ENCODE measurements at places on chromosomes 4 and X.

- no peak for DNase-seq
Measured at GRCh38 chrX:39759526-39760224, 338.1 kb downstream of the BCOR start.

GRCh38 chr4:83548151-83548905 lies 12.4 kb downstream of the GPAT3 start:
- DNase-seq = peak; percentile 14

DNA sequence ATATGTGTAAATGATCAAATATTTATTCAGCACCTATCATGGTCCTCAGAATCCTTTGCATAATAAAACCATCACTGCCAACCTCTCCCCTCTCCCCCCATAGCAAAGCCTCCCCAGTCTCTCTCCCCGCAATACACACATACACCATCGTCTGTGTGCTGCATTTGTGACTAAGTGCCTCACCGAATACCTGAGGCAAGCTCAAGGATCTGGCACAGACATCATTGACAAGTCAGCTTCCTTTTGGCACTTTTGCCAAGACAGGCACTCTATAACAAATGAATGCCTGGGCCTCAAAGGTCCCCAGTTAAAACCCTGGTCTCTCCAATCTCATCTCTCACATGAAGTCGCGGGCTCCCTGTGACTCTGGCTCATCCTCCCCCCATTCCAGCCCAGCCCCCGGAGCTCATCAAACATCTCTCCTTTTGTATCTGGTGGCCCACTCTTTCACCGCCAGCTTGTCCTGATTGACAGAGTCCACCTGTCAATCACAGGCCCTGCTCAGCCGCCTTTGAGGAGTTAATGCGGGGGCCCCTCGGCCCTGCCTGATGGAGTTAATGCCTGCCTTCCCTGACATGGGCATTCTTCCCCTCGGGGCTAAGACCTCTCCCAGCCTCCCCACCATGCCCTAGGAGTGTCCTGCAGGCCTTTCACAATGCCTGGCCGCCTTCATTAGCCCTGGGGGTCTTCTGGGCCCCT lies 135.8 kb upstream of the ATP6AP2 start:
- no peak for DNase-seq

GRCh38 chr4:6182376-6183280 lies 17.7 kb downstream of the JAKMIP1 start:
- no peak for DNase-seq

GRCh38 chr4:76377481-76377901 lies 43.5 kb downstream of the CCDC158 start:
- no peak for DNase-seq

DNA sequence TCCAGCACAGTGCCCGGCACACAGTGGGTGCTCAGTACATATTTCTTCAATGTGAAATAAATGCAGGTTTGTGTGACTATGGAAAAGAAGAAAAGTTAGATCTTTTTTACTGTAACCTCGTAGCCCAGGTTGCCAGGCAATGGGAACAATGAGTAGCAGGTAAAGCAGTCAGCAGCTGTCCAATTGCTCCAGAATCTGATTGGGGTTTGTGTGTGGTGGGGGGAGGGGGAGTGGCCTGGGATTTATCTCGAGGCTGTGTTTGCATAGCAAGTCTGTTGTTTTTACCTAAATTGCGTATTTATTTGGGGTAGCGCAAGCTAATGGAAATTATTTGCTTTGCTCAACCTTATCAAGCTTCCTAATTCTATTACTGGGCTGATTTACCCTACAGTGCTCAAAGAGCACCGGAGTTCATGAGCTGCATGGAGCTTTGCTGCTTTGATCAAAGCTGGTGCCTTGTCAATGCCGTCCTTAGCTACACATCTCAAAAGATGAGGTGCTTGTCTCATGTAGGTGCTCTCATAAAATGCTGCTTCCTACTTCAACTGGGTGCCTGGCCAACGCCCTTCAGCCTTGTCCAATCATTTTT lies 145.0 kb upstream of the DGKK start:
- DNase-seq = no peak

DNA sequence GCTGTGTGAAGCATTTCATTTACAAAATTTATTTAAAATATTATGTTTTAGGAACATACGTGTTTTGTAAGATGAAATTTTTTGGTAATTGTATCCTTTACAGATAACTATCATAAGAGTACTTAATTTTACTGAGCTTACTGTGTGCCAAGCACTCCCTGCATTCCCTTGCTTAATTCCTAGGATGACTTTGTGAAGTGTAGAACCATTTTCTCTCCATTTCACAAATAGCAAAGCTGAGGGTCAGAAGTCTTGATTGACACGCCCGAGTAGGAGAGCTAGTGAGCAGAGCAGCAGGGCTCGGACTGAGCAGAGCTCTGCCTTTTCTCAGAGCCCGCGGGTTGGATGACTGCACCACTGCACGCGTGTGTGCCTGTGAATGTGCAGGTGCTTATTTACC lies 30.6 kb downstream of the PIGG start:
- no peak for DNase-seq

GRCh38 chr4:30832639-30833038 lies 112.5 kb downstream of the PCDH7 start:
- DNase-seq = no peak

DNA sequence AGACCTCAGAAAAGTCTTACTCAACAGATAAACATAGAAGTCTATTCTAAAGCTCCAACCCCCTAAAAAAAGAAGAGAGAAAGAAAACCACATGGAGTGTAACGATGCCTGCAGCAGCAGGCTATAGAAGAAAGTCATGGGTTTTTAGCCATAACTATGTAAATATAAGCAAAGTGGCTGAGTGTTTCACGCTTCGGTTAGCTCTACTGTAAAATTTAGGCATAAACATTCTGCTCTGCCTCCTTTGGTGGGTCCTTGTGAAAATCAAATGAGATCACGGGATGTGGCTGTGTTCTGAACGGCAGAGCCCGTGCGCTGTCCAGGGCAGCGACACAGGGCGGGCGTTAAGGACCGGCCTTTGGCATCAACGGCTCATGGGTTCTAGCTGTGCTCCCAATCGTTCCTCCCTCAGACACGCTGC lies 78.4 kb downstream of the IRF2 start:
- no peak for DNase-seq

- DNase-seq = no peak
Measured at GRCh38 chr4:158824425-158825274, 55.8 kb downstream of the FNIP2 start.

GRCh38 chr4:107825072-107825824 lies 516 bp downstream of the SGMS2 start:
- DNase-seq = no peak

DNA sequence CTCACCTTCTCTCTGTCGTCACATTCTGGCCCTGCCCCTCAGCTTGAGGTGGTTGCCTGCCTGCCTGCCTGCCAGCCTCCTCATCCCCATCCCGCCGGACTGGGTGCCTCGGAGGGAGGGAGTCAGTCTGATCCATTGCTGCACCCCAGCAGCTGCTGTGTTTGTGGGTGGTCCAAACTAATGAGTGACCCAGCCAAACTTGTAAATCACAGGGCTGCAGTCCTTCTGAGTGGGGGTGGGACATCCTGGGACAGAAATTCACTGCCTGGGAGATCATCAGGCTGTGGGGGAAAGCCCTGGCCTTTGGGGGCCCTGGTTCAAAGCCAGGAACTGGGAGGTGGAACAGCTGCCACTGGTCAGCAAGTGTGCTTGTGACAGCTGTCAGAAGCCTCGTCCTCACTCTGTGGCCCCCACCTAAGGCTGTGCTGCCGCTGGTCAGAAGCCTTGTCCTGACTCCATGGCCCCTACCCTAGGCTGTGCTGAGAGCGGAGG lies 5.6 kb downstream of the GPR78 start:
- no peak for DNase-seq

GRCh38 chr4:59484944-59485343 lies 1715.2 kb upstream of the ADGRL3 start:
- DNase-seq = no peak

- no peak for DNase-seq
Measured at GRCh38 chr4:141255016-141255415, 34.3 kb downstream of the ZNF330 start.

DNA sequence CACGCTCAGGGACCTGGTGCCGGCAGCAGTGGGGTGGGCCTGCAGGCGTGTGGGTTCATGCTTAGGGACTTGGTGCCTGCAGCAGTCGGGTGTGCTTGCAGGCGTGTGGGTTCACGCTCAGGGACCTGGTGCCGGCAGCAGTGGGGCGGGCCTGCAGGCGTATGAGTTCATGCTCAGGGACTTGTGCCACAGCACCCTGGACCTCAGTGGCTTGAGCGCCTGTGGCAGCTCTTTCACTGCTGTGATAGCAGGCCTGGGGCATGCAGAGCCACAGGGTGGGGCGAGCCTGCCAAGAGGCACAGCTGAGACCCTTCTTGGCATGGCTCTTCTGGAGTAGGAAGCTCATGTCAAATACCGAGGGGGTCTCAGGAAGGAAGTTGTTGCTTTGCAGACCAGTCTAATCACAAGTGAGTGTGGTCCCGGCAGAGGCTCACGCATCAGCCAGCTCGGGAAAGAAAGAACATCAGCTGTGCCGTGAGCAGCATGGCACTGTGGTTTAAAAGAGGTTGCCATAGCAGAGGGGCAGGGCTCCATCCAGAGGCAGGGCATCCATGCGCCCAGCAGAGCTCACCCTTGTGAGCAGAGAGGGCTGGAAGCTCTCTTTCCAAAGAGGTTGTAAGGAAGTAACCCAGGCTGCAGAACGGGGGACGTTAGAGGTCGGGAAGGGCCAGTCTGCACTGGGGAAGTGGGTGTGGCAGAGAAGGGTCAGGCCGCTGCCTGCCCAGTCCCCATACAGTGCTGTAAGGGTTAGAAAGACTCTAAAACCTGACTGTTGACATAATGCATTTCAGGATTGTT lies 21.1 kb downstream of the PIGG start:
- no peak for DNase-seq

- no peak for DNase-seq
Measured at GRCh38 chr4:154779362-154779947, 1.6 kb upstream of the RBM46 start.

DNA sequence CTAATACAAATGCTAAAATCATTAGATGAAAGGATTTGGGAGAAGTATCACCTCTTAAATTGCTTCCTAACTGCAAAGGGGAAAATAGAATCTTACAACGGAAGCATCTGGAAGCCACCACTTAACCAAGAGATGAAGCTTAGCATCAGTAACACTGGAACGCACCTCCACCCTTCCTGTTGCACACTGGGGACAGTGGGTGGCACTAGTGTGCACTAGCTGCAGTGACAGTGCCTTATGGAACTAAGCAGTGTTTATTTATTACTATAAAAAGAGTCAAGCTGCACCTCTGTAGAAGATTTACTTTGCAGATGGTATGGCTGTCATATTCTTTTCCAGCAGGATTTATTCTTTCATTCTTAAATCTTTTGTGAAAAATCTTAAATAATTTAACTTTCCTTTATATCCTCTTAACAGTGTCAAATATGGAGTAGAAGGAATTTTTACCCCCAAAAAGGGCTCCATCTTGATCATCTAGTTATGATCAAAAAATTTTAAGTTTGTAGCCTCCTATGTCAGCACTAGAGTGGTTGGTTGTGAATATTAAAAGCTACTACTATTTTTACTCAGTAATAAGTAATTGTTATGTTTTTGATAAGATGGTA lies 76.7 kb downstream of the SCD5 start:
- DNase-seq = no peak

DNA sequence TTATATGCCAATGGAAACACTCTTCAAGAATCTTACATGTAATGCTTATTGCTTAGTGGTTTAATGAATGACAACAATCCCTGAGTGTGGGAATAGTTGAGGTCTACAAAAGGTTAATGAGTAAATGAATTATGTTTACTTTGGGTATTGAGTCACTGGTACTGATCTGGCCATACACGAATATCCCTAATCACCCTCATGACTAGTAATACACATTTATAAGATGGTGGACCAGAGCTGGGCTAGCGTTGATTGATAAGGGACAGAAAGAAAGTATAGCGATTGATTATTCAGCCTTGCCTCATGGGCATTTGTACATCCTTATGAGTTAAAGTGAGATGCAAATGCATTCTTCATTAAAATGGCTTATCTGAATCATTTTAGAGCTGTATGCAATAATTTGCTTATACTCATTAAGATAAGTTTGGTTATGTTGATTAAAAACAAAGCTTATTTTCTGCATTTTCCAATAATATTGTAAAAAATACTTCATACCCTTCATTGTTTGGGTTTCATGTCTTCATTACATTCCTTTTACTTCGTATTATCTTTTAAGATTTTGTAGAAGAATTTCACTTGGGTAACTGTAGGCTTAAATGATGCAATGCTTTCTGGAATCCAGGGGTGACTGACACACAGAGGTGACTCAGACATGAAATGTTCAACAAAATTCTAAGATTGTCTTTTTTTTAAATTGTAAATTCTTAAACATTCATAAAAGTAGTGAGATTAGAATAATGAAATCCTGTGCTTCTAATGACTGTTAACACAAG lies 47.4 kb downstream of the FGF2 start:
- no peak for DNase-seq

GRCh38 chr4:86185659-86186058 lies 174.2 kb downstream of the MAPK10 start:
- DNase-seq = no peak

- DNase-seq = no peak
Measured at GRCh38 chr4:98522062-98522461, 136.3 kb downstream of the TSPAN5 start.

- DNase-seq = no peak
Measured at GRCh38 chr4:26874110-26874509, 13.5 kb downstream of the STIM2 start.

- no peak for DNase-seq
Measured at GRCh38 chrX:39227371-39227770, 426.1 kb downstream of the MID1IP1 start.

- DNase-seq = no peak
Measured at GRCh38 chr4:117889978-117890377, 144.3 kb upstream of the NDST3 start.

DNA sequence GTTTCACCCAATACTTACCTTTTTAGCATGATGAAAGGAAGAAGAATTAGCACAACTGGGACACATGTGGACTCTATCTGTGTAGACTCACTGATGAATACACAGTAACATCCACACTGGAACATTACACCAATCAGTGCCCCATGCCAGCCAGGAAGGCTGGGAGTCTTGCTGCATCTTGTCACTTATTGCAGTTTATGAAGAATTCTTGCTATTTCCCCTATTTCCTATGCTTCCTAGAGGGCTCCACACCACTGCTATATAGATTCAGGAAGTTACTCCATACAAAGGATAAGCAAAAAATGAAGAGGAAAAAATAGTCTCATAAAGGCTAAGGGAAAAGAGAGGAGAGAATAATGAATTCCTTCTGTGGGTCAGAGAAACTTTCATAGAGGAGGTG lies 201.0 kb downstream of the CAMK2D start:
- DNase-seq = no peak

DNA sequence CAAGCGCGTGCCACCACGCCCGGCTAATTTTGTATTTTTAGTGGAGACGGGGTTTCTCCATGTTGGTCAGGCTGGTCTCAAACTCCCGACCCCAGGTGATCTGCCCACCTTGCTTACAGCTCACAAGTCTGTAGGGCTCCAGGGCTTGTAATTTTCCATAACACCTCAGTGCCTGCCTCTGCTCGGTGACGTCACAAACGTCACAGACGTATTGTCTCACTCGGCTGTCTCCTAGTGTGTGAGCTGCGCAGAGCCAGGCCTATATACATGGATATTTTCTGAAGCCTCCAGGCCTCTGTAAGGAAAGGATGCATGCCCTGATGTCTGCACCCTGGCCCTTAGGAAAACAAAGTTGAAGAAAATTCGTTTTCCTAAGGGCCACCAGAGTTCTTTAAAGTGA lies 8.6 kb upstream of the NKRF start:
- no peak for DNase-seq

GRCh38 chr4:41405464-41406112 lies 132.4 kb upstream of the LIMCH1 start:
- DNase-seq = no peak

GRCh38 chr4:879729-880077 lies 52.4 kb downstream of the GAK start:
- DNase-seq = no peak
